ENCODE measurements at places on chromosomes 13 and 19. TPM values are rescaled to one million over a fixed set of nuclear protein-coding genes. Genes with fewer than 3 reads are reported as not detected.
A peak's percentile ranks its signal among the peaks of the same experiment; 100 is the strongest.

Gene CRLF1
- total RNA-seq: 17.0 TPM

Gene ZNF610
- total RNA-seq: 3.8 TPM

Gene SIGLEC10
- total RNA-seq: not detected

Gene KCNN1
- not detected for total RNA-seq

DNA sequence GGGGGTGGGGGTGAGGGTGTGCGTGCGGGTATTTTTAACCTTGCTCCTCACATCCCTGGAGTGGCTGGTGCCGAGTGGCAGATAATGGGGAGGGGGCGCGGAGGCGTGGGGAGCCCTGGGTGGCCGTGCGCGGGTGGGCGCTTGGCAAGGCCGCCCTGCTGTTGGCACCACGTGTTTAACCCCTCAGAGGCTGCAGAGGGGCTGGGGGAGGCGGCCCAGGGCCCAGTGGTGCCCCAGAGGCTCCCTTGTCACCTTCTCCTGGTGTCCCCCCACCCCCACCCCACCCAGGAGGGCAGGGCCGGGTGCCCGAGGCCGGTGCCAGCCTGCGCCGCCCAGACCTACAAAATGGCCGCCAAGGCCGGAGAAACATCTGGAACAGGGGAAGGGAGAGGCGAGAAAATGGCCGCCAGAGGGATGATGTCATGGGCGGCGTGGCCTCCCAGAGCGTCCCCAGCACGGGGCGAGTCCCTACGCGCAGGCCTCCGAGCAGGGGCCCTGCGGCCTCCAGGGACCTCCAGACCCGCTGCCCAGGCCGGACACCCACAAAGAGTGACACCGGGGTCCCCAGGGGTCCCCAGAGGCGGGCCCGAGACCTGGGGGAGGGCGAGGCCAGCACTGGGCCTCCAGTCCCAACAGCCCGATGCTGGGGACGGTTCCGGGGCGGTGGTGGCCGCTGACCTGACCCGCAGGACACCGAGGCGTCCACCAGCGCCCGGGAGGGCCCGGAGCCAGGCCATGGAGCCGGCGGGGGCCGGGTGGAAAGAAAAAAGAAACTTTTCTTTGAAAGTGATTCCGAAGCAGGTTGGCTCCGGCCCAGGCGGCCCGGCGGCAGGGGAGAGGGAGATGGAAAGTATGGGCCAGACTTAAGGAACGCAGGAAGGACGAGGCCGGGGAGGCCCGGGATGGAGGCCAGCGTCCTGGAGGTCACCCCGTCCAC, 38.2 kb downstream of the NFIC start:
- DNase-seq: no peak

DNA sequence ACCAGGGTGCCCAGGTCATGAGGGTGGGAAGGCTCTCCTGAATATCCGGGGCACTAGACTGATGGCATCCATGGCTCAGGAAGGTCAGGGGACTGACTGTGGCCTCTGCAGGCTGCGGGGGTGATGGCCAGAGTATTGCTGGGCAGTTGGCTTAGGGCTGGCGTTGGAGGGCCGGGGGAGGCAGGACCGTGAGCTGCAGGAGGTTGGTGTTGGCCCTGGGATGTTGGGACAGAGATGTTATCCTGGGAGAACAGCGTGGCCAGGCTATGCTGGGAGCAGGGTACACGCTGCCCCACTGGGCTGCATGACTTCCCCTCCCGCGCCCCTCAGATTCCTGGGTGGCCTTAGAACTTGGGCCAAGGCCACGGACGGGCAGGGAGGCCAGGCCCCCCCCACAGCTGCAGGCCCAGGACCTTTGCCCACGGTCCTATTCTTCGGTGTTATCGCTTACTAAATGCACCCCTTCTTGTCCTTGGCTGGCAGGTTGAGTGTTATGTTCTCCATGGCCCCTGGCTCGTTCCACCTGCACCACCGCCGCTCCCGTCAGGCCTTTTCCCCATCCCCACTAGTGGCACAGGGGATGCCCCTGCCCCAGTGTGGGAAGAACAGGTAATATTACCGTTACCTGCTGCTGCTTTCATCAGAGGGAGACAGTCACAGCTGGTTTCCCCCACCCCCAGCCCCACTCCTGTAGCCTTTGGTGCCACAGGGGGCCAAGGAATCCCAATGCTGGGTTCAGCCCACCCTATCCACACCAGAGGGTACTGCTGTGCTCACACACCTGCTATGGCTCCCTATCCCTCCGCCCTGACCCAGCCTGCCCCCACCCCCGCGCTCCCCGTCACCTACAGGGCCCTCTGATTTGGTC, 3.2 kb upstream of the ISYNA1 start:
- no peak for DNase-seq

GRCh38 chr13:28526876-28527275, 31.9 kb upstream of the FLT1 start:
- peak; percentile 40 for DNase-seq

DNA sequence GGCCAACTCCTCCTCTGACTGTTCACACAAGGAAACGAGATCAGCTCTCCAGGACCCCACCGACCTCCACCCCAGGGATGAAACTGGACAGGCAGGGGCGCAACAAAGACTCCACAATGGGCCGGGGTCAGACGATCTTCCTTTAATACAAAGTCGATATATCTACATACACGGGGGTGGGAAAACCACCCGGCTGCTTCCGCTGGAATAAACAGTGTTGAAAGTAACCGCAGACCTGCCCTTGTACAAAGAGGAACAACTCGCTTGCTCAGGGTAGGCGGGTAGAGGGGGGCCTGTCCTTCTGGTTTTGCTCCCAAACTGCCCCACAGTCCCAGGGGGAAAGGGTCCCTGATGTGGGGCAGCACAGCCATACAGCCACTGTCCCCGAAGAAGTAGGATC, 135.2 kb downstream of the PTPRS start:
- no peak for DNase-seq

GRCh38 chr13:51619614-51620013, 35.4 kb downstream of the WDFY2 start:
- DNase-seq: no peak

DNA sequence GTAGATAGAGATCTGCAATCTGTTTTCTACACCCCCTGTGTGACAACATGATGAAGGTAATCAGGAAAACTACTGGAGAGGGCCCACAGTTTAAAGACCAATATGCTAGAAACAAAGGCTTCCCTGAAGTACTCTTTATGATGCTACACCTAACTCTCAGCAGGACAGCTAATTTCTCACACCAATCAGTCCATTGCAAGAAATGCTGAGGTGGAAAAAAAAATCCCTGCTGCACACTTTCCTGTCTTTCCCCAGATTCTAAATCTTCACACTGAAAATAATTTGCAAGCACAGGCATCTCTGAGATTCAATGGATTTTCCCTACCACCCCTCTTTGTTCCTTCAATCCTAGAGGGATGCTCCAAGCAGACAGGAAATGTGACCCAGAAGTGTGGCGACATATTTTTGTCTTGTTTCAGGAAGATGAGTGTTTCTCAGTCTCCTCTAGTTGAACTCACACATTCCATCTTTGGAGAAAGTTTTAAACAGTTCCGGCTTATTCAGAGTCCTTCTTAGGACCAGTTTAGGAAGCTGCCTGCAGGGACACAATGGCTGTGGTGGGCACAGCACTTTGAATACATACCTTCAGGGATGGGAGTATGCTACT, 671.6 kb downstream of the DIAPH3 start:
- DNase-seq: no peak
